ENCODE measurements at places on chromosomes 16 and 17. TPM values are rescaled to one million over a fixed set of nuclear protein-coding genes. Genes with fewer than 3 reads are reported as not detected.

Gene WFDC1
- total RNA-seq = 2.7 TPM

Gene MYH13
- total RNA-seq = 0.16 TPM

Gene GGNBP2
- total RNA-seq = 27.9 TPM

Gene KRT28
- total RNA-seq = not detected

Gene PLXDC1
- 0.54 TPM for total RNA-seq

Gene NUPR1
- total RNA-seq = 57.4 TPM

Gene CDRT15
- not detected for total RNA-seq

Gene MRTFB
- total RNA-seq = 8.1 TPM

Gene IRX5
- 0.72 TPM for total RNA-seq

Gene SLC52A1
- 0.18 TPM for total RNA-seq

Gene CACNG1
- not detected for total RNA-seq

Gene TIGD7
- total RNA-seq = 2.8 TPM

Gene ALOX12
- total RNA-seq = not detected

Gene TSPAN10
- total RNA-seq = 0.49 TPM

Gene MMP28
- not detected for total RNA-seq

Gene CIITA
- not detected for total RNA-seq

Gene SPNS2
- 2.9 TPM for total RNA-seq

Gene PIPOX
- not detected for total RNA-seq

Gene FSCN2
- 1.6 TPM for total RNA-seq

Gene TP53
- total RNA-seq = 42.1 TPM

Gene USP43
- not detected for total RNA-seq

Gene SMIM36
- total RNA-seq = not detected

Gene LPCAT2
- total RNA-seq = 2.7 TPM

Gene PPP1R27
- total RNA-seq = not detected

Gene PIRT
- total RNA-seq = not detected

Gene TLCD3A
- 31.6 TPM for total RNA-seq

Gene KLHL10
- total RNA-seq = not detected
